Stimulated activated CD8-positive, alpha-beta memory T cell treated with anti-CD3 and anti-CD28 coated beads, Interleukin-7, amount 100 ng/mL, for 48 hours (primary cell): ENCODE measurements at places on chromosomes 12 and 14.

DNA sequence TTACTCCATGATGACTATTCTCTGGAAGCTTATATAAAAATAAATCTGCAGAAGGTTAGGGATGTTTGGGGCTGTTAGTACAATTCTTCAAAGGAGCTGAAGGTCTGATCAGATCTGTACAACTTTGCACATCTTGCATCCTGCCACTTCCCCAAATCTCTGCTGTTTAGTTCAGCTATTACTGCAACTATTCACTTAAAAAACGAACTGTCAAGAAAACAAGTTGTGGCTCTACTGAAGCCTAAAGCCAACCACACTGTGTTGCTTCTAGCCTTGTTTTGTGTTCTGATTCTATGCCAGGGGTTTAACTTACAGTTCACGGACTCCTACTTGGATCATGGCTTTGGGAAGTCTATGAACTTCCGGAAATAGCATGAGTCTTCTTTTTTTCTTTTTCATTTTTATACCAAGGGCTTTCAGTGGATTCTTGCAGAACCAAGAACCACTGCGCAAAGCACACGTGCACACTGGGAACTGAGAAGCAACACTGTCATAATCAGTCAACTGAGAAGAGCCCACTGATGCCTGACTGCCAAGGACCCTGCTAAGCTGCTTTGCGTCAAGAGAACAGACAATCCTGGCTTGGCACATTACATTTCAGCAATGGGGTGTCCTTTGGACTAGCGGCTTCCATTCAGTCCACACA lies 66.3 kb upstream of the EEA1 start:
- no peak for DNase-seq

GRCh38 chr14:50001151-50001998 lies 108.5 kb downstream of the ARF6 start:
- peak; percentile 50 for DNase-seq

GRCh38 chr12:4787965-4788364 lies 67.8 kb downstream of the GALNT8 start:
- no peak for DNase-seq

DNA sequence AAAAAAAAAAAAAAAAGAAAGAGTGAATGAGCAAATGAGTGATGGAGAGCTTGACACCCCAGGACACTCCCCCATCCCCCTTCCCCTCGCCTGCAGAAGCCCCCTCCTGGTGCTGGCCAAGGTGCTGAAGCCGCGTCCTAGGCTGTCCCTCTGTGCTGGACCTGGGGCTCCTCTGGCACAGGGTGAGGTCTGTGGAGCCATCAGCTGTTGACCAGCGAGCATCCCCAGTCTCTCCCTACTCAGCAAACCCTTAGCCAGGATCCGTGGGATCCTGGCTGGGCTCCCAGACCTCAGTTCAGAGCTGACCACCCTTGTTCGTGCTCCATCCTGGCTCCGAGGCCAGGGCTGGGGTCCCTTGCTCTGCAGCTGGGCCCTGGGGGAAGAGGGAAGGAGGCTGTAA lies 5.4 kb upstream of the KIF26A start:
- no peak for DNase-seq

DNA sequence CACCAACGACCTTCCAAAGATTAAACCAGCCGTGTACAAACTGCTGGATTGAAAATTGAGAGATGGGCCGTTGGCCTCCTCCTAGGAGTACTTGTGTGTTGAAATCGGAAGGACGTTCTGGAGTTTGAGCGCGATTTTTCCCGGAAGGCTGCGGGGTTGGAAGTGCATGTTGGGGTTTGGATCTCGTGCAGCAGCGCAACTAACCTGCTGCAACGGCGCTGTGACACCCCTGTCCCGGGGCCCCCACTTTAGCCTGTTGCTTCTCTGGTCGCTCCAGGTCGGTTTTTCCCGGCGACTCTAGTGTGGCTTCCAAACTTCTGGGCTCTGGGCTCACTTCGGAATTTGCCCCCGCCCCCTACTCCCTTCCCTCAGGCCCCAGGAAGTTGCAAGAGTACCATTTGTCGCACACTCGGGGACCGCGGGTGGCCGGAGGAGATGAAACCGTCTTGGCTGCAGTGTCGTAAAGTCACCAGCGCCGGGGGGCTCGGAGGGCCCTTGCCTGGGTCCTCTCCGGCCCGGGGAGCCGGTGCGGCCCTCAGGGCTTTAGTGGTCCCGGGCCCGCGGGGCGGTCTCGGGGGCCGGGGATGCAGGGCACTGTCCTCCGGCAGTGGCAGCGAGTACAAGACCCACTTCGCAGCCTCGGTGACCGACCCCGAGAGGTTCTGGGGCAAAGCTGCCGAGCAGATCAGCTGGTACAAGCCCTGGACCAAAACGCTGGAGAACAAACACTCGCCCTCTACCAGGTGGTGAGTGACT lies at the start of gene ACSS3:
Gene ACSS3, plus strand, starts transcription at position 394 of the 756 bp plus-strand sequence. Its CDS starts 42 bp downstream, at position 436.
- DNase-seq = no peak

GRCh38 chr12:121713257-121713777 lies 765 bp downstream of the TMEM120B start:
- DNase-seq = no peak

GRCh38 chr12:11668611-11669010 lies 19.1 kb downstream of the ETV6 start:
- DNase-seq = no peak

DNA sequence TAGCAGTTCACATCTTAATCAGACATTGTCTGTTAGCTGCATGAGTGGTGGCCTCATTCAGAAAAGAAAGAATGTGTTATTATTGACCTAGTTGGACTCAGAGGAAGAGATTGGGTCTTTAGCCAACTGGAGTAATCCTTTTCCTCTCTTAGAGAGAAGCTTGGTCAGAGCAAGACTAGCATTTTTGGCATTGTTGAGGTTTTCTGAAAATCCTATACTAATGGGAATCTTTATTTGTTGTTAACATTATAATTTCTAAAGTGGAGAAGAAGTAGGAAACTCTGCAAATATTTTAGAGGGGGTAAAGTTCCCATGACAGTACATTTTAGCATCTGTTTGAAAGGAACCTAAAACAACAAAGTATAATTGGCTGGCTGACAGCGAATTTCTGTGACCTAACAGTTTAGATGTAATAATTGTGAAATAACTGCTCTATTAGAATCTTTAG lies 9.7 kb downstream of the TOX4 start:
- no peak for DNase-seq

GRCh38 chr12:53950789-53951576 lies 3.7 kb upstream of the HOXC12 start:
- DNase-seq = no peak

GRCh38 chr12:2156333-2156732 lies 103.5 kb downstream of the CACNA1C start:
- no peak for DNase-seq

- no peak for DNase-seq
Observed at GRCh38 chr12:32069071-32069470, 37.6 kb upstream of the BICD1 start.

- no peak for DNase-seq
Observed at GRCh38 chr12:49054096-49054495, 6.5 kb downstream of the KMT2D start.

DNA sequence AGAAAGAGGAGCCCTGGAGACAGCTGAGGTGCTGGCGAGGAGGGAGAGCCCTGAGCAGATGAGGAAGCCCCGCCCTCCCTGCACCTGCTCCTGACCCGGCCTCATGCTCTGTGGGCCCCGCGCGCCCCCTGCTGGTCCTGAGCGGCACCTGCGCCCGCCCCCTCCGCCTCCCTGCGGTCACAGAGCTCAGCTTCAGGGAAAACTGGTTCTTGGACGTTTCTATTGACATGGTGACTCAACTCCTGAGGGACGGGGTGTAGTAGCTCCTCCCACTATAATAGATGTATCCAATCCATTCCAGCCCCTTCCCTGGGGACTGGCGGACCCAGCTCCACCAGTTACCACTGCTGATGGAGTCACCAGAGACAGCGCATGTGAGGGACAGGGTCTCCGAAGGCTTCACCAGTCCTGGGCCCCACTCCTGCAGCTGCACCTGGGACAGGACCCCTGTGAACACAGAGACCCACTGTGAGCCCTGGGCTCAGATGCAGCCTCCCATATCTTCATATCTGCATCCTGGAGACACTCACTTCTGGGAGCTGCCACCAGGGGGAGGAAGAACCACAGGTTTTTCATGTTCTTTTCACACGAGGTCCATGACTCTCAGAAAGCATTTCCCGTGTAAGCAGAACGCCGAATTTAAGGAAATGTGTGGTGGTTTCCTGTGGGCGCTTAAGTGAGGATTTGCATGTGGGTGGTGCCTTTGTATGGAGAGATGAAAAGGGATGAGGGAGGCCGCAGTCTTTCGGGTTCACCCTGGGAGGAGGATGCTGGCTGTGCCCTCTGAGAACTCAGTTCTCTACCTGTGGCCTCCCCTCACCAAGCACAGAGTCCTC lies 1346.4 kb downstream of the TMEM121 start:
- DNase-seq = peak; percentile 77
